ENCODE measurements at places on chromosomes 11 and 22.

- no peak for DNase-seq
Measured at GRCh38 chr11:69470301-69470700, 11.2 kb upstream of the LINC01488 start.

GRCh38 chr11:75891947-75892739, 77.1 kb downstream of the UVRAG start:
- no peak for DNase-seq

DNA sequence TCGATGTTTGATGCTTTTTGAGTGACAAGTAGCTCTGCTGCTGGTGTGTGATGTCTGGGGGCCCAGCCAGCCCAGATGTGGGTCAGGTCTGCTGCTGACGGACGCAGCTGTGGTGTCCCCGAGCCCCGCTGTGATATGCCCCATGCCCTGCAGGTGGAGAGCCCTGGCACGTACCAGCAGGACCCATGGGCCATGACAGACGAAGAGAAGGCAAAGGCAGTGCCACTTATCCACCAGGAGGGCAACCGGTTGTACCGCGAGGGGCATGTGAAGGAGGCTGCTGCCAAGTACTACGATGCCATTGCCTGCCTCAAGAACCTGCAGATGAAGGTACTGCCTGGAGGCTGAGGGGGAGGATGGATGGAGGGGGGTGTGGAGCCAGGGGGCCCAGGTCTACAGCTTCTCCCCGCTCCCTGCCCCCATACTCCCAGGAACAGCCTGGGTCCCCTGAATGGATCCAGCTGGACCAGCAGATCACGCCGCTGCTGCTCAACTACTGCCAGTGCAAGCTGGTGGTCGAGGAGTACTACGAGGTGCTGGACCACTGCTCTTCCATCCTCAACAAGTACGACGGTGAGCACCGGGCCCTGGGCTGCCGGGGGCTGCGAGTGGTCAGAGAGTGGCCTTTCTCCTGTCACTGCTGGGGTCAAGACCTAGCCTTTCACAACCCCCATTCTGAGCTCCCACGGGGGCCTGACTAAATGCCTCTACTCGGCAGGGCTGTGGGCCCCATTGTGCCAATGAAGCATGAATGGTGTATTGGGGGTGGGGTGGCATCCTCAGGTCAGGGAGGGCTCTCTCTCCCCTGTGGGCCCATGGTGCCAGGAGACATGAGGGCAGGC, 7.3 kb downstream of the AIP start:
- no peak for DNase-seq

GRCh38 chr22:50677493-50678217, 5.0 kb downstream of the SHANK3 start:
- DNase-seq = no peak

DNA sequence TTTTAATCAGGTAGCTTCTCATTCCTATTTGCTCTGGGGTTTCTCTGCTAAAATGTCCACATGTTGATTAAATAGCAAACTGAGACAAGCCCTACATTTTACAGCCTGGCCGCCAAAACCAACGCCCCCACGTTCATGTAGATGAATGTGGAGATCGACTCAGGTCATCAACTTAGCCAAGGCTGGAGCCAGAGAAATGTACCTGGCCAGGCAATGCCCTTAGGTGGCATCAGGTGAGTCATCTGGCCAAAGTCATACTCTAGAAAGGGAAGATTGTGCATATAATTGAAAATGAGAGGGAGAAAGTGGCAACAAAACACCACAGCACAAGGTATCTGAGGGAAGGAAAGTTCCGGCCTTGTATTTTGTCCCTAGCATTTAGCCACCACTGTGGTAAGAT, 37.1 kb upstream of the CCDC89 start:
- no peak for DNase-seq

DNA sequence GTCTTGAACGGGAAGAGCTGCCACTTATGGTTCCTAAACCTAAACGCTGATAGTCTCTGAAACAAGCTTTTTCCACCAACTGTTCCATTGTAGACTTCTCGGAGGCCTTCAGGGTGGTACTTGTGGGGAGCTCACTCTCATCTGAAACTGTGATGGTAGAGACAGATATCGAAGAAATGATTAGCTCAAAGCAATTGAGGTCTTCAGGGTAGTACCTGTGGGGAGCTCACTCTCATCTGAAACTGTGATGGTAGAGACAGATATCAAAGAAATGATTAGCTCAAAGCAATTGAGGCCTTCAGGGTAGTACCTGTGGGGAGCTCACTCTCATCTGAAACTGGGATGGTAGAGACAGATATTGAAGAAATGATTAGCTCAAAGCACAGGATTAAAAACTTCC, 175.7 kb downstream of the SWAP70 start:
- no peak for DNase-seq

DNA sequence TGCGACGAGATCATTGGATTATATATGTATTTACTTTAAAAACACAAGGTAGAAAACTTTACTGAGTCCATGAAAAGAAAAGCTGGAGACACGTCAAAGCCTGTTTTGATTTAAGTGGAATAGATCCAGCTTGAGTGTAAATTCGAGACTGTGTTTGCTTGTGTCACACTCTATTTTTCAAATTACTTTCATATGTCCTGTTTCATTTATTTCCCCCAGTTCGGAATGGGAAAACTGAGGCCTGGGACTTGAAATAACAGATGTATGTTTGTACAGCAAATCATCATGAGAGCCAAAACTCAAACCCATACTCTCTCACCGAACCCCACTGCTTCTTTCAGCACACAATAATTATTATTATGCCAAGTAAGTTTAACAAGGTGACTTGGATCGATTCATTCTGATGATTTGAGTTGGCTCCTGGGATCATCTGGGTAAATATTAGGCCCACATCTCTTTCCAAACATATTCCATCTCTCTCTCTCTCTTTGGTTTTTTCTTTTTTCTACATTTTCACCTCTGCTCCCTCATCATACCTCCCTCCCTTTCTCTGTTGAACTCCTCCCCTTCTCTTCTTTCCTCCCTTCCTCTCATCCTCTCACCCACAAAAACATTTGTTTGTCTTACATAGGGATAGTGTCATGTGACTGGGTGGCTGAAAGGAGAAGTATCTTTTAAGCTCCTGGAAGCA, 21.2 kb downstream of the FZD4 start:
- DNase-seq = no peak

GRCh38 chr11:79422866-79423265, 18.0 kb downstream of the TENM4 start:
- DNase-seq = no peak

- DNase-seq = no peak
Measured at GRCh38 chr11:77301510-77301909, at the start of gene GDPD4. TSS of gene GDPD4 (minus strand) at chr11:77301686. CDS start at chr11:77285137, 16,549 bp downstream.

DNA sequence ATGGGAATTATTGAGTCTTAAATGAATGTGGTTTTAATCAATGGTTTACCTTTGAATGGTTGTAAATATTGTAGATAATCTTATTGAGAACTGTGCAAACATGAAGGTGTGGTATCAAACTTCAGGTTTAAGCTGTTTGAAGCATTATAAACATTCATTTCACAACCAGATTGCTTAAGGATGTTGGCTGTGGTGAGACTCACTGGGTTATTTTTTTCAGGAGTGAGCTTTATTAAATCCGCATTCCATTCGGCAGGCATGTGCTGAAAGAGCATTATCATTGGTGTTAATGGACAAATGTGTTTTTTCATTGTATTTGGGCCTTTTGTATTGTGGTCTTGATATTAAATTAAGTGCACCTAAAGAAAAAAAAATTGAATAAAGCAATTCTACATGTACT, 9.7 kb downstream of the MMP3 start:
- DNase-seq = no peak

DNA sequence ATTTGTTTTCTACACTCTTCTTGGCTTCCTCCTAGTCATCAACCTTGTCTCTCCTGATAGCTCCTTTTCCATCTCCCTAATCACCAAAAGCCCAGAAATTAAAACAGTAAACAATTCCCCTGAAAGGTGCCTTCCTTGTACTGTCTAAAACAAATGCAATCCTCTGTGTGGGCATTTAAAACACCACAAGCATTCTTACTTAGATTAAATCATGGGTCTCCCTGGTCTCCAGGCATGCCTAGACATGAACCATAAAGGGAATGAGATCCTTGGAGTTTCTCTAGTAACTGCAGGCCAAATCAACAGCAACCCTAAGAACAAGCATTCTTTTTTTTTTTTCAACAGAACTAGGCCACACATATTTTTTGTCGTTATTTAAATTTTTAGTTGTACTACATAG, 1.9 kb downstream of the BTG4 start:
- DNase-seq = no peak

GRCh38 chr11:70497536-70498075, 99.3 kb downstream of the CTTN start:
- DNase-seq = no peak

- no peak for DNase-seq
Measured at GRCh38 chr11:61625525-61625924, 44.6 kb upstream of the SYT7 start.

DNA sequence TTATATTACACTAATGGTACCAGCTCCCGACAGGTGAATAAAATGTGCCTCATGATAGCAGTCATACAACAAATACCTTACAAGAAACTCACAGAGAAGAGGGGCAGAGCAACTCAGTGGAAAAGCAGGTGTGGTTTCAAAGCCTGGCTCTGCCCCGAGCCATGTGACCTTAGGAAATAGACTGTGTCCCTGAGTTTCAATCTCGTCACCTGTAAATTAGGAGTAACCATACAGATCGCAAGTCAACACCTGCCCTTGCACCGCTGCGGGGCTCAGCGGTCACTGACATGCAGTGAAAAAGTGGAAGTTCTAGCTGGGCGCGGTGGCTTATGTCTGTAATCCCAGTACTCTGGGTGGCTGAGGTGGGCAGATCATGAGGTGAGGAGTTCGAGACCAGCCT, 11.9 kb upstream of the MRTFA start:
- no peak for DNase-seq

DNA sequence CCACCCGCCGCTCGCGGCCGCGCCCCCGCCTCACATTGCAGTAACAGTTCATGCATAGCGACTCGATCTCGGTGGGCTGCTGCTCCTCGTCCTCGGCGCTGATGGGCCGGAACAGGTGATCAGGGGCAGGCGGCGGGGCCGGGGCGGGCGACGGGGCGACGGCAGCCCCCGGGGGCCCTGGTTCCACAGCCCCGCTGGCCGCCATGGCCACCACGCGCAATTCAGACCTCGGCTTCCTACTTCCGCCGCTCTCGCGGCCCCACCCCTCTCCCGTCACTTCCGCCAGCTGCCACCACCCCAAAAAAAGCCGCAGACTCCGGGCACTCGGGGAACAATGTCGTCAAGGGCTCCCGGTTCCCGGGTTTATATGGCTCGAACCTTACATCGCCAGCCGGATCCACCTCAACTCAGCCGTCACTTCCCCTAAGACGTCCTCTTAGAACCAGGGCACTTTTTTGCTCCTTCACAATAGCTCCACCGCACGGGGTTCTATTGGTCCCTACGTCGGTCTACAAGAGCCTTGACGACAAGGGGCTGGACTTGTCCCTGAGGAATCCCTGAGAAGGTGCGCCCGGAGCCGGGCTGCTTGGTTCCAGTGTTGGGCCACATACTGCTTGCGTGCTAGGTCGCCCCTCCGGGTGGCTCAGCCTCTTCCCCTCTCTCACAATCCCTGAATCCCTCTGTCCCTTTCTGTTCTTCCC, at the start of gene ZPR1:
ZPR1 (minus strand) TSS at position 238 of the 701 bp plus-strand sequence; CDS start at position 205, 33 bp downstream.
- peak; percentile 82 for DNase-seq

Measured in stimulated activated CD4-positive, alpha-beta T cell treated with anti-CD3 and anti-CD28 coated beads, Interleukin-1b, Interleukin-23, amount 100 ng/mL, for 48 hours (primary cell).